Hepatocyte (in vitro differentiated cells): ENCODE measurements at places on chromosomes 3 and 15. TPM values are rescaled to one million over a fixed set of nuclear protein-coding genes. Genes with fewer than 3 reads are reported as not detected.

The MKRN2OS gene
- total RNA-seq, result 2.8 and 3.0 TPM in 2 replicates

The TLR9 gene
- total RNA-seq, result not detected in 2 replicates

The CLDN18 gene
- 73.0 and 91.5 TPM in 2 replicates for total RNA-seq

The SCAMP5 gene
- 17.8 and 18.8 TPM in 2 replicates for total RNA-seq

The GABRR3 gene
- not detected in 2 replicates for total RNA-seq

The IGSF10 gene
- 1.0 and 1.4 TPM in 2 replicates for total RNA-seq

The ITIH1 gene
- 120 and 154 TPM in 2 replicates for total RNA-seq

The FURIN gene
- total RNA-seq, result 62.6 and 67.9 TPM in 2 replicates

The DUOX2 gene
- total RNA-seq, result 34.2 and 37.4 TPM in 2 replicates

The STAB1 gene
- total RNA-seq, result 4.0 and 4.6 TPM in 2 replicates

The CD200 gene
- 6.7 and 12.6 TPM in 2 replicates for total RNA-seq

The CTDSPL gene
- total RNA-seq, result 32.1 and 33.7 TPM in 2 replicates

The ERC2 gene
- total RNA-seq, result 4.7 and 5.3 TPM in 2 replicates

The SPTSSB gene
- 5.0 and 5.3 TPM in 2 replicates for total RNA-seq

The NCEH1 gene
- total RNA-seq, result 10.4 and 10.5 TPM in 2 replicates

The KLHL6 gene
- 0.16 and 0.17 TPM in 2 replicates for total RNA-seq

The TF gene
- total RNA-seq, result 373 and 577 TPM in 2 replicates

The TTLL13 gene
- not detected in 2 replicates for total RNA-seq

The OSBPL10 gene
- total RNA-seq, result 22.3 and 32.8 TPM in 2 replicates

The ASB14 gene
- total RNA-seq, result not detected in 2 replicates

The NDN gene
- total RNA-seq, result 168 and 191 TPM in 2 replicates

The MAPKAPK3 gene
- total RNA-seq, result 40.5 and 43.0 TPM in 2 replicates

The ANKRD63 gene
- 0.30 TPM in 1 of 2 replicates, not detected in the other for total RNA-seq

The CLDN16 gene
- total RNA-seq, result 0.77 and 1.3 TPM in 2 replicates

The SCG5 gene
- 2.0 and 5.2 TPM in 2 replicates for total RNA-seq

The ARNT2 gene
- total RNA-seq, result 4.6 and 5.3 TPM in 2 replicates

The CPNE4 gene
- total RNA-seq, result 0.37 and 1.8 TPM in 2 replicates

The GPR160 gene
- total RNA-seq, result 87.9 and 96.2 TPM in 2 replicates

The SFMBT1 gene
- 12.0 and 18.1 TPM in 2 replicates for total RNA-seq

The CLRN1 gene
- not detected in 2 replicates for total RNA-seq

The SLC12A1 gene
- not detected in 2 replicates for total RNA-seq

The KNG1 gene
- total RNA-seq, result 88.9 and 109 TPM in 2 replicates

The FYCO1 gene
- total RNA-seq, result 23.0 and 26.8 TPM in 2 replicates

The CLDN1 gene
- total RNA-seq, result 106 and 123 TPM in 2 replicates

The MST1R gene
- 7.5 and 8.7 TPM in 2 replicates for total RNA-seq

The RASGRP1 gene
- 0.53 and 2.4 TPM in 2 replicates for total RNA-seq

The BCL2A1 gene
- total RNA-seq, result 7.8 and 9.9 TPM in 2 replicates

The ECE2 gene
- not detected in 2 replicates for total RNA-seq

The OXNAD1 gene
- 14.7 and 21.1 TPM in 2 replicates for total RNA-seq

The ZNF660 gene
- total RNA-seq, result 4.5 and 9.8 TPM in 2 replicates

The IRAK2 gene
- 3.7 and 4.0 TPM in 2 replicates for total RNA-seq

The PLSCR1 gene
- 72.6 and 109 TPM in 2 replicates for total RNA-seq

The ARHGEF26 gene
- 17.1 and 20.9 TPM in 2 replicates for total RNA-seq

The LRRC2 gene
- total RNA-seq, result 0.28 and 0.60 TPM in 2 replicates

The LMAN1L gene
- total RNA-seq, result not detected in 2 replicates
